GM13976 (cell line): ENCODE measurements at places on chromosomes 1 and 21.

GRCh38 chr1:61808321-61808720, 66.0 kb downstream of the PATJ start:
- no peak for DNase-seq

- no peak for DNase-seq
These were observed 247.5 kb downstream of the NRIP1 start for GRCh38 chr21:14817311-14817710.

- DNase-seq, result no peak
These were observed 10.6 kb upstream of the SUMO3 start for GRCh38 chr21:44828362-44829056.

- DNase-seq, result no peak
These were observed 79.6 kb downstream of the KAZN start for GRCh38 chr1:14678011-14678638.

DNA sequence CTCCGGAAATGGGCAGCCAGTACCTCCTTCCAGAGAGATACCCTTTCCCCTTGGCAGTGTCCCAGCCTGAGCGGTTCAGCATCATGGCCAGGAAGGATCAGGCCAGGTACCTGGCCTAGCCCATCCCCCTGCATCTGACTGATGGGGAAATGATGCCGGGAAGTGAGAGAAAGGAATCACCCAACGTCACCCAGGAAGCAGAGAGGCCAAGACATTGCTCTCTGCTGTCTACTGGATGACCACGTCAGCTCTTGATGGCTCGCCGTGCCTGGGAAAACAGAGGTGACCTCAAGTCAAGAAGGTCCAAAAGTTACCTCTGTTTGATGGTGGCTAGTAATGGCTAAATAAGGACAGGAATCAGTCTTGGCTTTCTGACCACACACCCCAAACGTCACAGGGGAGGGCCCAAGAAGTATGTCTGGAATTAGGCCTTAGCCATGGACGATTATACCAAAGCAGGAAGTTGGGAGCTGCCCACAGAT, 79.0 kb downstream of the MRPL37 start:
- DNase-seq, result no peak

DNA sequence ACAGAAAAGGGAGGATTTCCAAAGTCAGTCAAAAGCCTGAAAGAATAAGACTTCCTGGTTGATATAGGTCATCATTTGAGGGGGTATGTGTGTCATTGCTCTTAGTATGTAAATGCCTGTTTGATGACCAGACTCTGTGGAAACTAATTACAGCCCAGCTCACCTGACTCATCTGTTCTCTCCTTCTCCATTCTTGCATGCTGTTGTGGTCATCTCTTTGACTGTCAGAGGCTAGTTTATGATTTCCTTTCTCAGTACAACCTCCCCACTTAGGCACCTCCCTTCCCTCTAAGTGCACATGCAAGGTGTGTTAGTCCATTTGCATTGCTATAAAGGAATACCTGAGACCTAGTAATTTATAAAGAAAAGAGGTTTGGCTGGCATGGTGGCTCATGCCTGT, 2.4 kb upstream of the C1orf116 start:
- no peak for DNase-seq

GRCh38 chr1:90708236-90708786, 8.8 kb downstream of the BARHL2 start:
- DNase-seq, result no peak
